ENCODE measurements at places on chromosomes 5 and 9.

DNA sequence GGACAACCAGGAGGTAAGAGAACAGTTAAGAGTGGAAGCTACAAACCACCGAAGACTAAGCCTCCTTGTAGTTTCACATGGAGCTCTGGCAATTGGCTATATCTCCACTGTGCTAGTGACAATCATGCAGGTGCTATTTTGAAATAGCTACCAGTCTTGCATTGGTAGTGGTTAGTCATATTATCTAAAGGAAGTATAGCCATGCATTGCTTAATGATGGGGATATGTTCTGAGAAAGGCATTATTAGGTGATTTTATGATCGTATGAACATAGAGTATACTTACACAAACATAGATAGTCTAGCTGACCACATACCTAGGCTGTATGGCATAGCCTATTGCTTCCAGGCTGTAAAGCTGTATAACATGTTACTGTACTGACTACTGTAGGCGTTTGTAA, 28.4 kb downstream of the HSDL2 start:
- no peak for DNase-seq

GRCh38 chr5:151671950-151672349, 14.8 kb downstream of the SPARC start:
- DNase-seq = no peak

DNA sequence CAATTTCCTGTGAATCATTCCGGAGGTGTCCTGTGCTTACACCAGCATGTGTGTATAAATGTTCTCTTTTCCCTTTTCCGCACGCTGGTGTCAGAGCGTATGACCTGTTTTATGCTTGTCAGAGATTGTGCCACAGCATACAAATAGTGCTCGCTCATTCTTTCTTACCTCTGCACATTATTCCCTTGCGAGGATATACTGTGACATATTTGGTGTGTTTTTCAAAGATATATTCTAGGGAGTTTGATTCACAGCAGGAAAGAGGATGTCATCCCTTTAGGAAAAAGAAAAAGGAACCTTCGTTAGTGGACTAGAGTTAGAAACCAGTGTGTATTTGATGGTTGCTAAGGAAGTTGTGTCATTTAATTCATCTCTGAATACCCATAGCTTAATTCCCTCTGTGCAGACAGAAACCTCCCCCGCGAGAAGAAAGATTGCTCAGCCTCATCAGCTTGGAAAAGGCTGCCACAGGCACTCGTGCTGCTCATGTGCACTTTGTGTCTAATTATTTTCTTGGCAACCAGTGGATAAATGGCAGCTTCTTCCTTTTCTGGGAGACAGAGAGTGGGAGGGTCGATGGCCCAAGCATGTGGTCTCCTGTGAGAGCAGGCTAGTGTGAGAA, 14.7 kb upstream of the CCIN start:
- no peak for DNase-seq

DNA sequence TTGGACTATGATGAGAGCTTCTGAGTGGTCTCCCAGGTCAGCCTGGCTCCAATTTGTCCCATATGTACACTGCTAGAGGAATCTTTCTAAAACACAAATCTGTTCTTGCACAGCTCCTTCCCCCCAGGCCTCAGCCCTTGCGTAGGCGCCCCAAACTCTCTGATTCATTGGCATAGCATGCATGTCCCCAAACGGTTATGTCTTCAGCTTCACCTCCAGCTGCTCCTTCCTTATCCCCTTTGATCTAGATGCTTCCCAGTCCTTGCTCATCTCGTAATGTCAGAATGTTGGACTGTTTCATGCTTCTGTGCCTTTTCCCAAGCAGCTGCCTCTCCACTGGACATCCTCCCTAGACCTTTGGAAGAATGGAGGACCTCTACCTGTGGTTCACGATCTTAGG, 60.1 kb upstream of the BASP1 start:
- no peak for DNase-seq

GRCh38 chr9:113343732-113344231, 3.7 kb upstream of the WDR31 start:
- DNase-seq = no peak

- DNase-seq = no peak
Observed at GRCh38 chr5:117615226-117615625, 1040.6 kb upstream of the SEMA6A start.

- no peak for DNase-seq
Observed at GRCh38 chr5:124825250-124825982, 79.0 kb upstream of the ZNF608 start.

DNA sequence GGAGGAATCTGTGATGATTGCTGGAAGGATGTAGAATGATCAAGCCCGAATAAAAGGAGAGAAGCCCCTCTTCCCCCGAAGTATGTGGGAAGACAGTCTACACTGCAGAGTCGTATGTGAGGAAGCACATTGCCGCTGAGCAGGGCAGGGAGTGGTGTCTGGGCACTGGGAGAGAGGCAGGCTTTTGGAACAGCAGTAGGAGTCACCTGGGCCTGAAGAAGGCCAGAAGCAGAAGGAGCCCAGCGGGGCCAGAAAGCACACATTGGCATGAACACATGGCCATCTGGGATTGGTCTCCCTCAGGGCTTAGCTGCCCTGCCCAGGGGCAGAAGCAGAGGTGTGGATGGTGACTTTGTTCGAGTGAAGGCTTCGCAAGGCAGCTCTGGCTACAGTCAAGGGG, 162.8 kb downstream of the ERCC6L2 start:
- no peak for DNase-seq

- no peak for DNase-seq
Observed at GRCh38 chr5:14229734-14230133, 86.6 kb downstream of the TRIO start.

DNA sequence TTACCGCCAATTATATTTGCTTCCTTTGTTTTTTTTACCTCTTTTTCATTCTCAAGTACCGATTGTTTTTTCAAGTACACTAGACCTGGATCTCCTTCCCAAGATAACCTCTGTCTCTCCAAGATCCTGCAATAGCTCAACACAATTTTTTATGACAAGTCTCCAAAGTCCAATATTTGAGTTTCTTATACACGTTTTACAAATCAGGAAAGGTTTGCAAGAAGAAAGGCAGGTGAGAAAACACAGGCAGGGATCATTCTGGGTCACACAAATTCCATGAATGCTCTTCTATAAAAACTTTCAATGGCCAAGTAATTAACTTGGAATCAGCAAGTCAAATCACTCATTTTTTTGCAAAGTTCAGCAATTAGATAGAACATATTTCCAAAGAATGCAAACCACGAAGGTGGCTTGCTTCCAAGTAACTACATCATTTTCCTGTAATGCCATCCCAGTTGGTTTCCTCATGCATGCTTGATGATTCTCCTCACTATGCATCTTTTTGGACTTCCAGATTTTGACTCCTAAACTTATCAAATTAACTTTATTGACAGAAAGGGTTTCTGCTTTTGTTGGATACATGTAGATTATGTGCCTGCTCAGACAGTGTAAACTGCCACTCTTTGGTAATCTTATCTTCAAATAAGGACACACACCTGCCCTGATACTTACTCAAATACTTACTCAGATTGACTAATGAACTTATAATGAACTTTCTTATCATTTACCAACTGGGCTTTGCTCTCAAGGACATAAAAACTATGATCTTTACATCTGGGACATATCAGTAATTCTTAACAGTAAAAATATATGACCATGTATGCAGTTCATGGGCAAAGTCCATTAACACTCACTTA, 24.7 kb upstream of the IFNE start:
- DNase-seq = no peak

GRCh38 chr5:176526462-176526861, 10.7 kb downstream of the RNF44 start:
- DNase-seq = no peak

- peak; percentile 16 for DNase-seq
Observed at GRCh38 chr9:99954819-99955218, 48.4 kb downstream of the STX17 start.

DNA sequence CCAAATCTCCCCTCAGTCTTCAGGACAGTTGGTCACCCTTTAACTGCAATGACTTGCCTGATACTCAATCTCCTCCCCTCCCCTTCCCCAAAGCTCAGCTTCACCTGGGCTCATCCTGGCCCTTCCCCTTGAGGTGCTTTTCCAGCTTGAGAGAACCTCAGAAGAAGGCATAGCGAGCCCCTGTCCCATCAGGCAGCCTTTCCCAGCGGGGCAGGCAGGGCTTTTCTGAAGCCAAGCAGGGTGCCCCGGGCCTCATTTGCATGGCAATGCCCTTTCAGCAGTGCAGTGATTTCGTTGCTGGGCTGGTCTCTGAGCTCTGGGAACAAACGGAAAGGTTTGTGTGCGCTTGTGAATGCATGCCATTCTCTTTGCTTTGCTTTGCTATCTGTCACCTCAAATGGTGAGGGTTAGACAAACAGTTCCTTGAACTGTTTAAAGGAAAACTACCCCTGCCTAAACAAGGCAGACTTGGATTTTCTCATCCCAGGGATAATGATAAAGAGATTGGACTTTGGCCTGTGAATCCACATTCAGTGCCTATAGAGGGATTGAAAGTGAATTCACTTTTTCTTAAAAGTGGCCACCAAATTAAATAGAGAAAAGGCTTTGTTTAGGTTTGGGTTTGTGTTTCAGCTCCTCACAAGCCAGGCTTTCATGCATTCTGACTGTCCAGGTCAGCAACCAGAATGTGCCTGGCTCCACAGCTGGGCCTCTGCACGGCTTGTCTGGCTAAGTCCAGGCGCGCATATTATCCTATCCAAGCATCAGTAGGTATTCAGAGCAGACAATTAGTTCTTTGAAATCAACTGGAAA, 165.3 kb downstream of the ZNF608 start:
- DNase-seq = no peak

GRCh38 chr5:5978501-5979376, 399.6 kb downstream of the MED10 start:
- no peak for DNase-seq

GRCh38 chr5:140245341-140245740, 57.6 kb downstream of the PFDN1 start:
- DNase-seq = no peak

DNA sequence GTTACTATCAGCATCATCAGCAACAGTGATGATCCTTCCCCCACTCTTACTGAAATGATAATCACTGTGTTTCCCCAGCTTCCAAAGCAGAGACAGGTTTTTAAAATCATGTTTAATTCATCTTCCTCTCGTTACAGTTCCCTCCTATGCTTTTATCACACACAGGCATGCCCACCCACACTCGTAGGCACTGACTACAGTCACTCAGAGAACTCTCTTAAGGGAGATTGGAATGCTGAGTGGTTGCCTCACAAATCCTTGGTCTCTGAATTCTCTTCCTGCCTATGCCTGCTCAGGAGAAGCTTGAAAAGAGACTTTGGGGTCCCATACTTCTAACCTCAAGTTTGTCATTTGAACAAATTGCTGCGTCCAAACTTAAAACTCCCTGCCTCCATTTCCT, 179.2 kb downstream of the FRMD3 start:
- DNase-seq = no peak

DNA sequence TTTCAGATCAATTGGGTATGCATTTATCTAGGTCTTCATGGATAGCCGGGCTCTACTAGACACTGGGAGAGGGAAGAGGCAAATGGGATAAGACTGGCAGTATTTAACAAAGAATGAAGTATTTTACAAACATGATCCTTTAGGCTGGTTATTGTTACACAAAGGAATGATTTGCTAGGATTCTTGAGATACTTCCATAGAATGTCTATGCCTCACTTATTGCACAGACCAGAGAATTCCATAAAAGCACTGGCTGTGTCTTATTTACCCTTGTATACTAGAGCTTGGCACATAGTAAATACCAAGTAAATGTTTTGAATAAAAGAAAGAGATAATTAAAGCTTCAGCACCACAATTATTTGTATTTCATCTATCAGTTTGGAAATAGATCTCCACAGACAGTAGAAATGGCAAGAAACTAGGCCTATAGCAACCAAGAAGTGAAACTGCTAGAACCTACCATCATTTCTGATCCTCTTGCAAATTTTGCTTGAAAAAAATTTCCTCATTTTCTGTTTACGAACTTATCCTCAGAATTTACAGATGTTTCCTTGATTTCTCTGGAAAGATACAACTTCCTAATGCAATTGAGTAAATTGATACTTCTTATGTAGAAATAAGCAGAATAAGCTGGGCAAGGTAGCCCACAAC, 3.8 kb downstream of the PDCD1LG2 start:
- no peak for DNase-seq

DNA sequence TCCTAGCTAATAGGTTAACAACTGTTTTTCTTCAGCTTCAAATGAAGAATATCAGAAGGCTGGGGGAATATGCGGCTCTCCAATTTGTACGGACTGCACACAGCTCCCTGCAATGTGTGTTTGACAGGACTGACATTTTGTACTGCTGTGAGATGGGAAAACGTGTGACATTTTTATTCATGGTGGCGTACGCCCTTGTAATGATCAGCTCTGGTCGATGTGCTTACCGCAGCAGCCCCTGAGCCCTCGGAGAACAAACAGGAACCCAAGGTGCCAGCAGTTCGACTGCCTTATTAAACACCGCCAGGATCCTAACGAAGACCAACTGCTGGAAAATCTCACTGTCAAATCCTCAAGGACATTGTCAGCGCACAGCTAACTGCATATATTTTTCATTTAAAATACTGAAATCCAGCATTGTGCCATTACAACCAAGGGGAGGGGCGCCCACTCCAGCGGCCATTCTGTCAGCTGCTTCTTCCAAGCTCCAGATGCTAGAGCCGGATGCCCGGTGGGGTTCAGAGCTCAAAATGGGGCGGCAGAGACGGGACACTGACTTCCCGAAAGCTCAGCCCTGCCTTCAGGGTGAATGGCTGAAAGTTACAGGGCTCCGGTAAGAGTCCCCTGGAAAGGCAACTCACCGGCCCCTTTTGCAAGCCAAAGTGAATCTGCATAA, 66.8 kb downstream of the CRB2 start:
- DNase-seq = no peak

- DNase-seq = no peak
Observed at GRCh38 chr5:100517301-100517974, 17.7 kb upstream of the FAM174A start.

- DNase-seq = no peak
Observed at GRCh38 chr9:91724609-91725505, 225.2 kb downstream of the ROR2 start.

DNA sequence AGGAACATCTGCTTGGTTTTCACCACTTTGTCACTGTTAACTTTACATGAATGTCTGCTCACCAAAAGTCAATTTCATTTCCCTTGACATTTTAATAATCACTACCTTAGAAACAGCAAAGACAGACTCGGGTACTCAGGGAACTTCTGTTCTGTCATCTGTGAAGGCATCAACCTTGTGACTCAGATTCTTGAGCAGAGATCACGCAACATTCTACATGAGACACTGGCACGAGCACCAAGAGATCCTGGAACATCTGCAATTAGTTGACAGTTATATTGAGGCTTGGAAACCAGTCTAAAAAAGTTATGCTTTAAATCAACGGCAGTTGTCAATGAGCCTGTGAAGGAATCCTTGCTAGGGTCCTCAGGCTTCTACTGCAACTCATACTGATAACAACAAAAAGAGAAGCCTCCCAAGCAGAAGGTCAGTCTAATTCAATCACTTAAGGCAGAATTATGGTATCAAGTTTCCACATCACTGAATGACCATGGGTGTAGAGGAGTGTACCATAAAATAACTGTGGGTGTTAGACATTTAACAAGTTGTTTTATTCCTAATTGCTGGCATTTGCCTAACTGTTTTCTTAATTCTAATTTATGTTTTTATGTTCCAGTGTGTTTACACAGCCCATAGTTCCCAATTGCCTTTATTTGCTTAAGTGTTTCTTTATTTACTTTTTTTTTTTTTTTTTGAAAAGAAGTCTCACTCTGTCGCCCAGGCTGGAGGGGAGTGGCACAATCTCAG, 3.3 kb upstream of the PBX3 start:
- no peak for DNase-seq

- DNase-seq = no peak
Observed at GRCh38 chr9:69582544-69583297, 89.5 kb downstream of the APBA1 start.

- DNase-seq = no peak
Observed at GRCh38 chr5:74973694-74974093, 78.7 kb downstream of the GCNT4 start.

Data from CD4-positive, CD25-positive, alpha-beta regulatory T cell (primary cell).